ENCODE measurements at places on chromosomes 2 and 18.

DNA sequence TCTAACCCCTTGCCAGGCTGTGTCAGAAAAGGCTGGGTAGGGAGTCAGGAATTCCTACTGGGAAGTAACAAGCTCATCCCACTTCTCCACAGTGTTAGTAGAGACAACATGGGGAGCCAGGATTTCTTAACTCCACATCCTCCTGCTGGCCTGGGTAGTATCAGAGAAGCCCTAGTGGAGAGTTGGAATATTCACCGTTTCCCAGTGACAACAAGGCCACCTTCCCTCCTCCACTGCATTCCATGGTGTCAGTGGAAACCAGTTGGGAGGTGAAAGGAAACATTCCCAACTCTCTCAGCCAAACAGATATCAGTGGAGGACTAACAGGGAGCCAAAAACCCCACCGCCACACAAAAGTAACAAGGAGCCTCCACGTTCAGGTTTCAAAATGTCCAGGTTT is 41.2 kb downstream of the SRD5A2 start:
- DNase-seq = no peak

- DNase-seq = no peak
Measured at GRCh38 chr2:217288472-217289063, 428.7 kb upstream of the TNP1 start.

GRCh38 chr2:128584296-128584890 is 265.7 kb upstream of the HS6ST1 start:
- no peak for DNase-seq

GRCh38 chr2:2320486-2321199 is 10.4 kb downstream of the MYT1L start:
- DNase-seq = no peak

DNA sequence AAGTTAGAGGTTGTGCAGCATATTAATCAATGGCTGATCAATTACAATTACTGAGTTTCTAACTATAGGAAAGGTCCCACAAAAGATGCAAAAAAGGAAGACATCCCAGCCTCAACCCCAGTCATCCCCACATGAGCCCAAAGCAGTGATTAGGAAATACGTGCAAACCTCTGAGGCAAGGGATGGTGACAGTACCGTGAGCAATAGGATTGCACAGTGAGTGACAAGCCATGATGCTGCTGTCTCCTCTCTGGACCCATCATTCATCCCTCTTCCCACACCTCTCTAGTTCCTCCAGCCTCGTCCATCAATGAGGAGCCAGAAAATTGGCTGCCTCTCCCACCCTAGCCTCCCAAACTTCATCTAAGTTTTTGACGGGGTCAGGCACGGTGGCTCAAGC is 4.0 kb upstream of the SLC11A1 start:
- no peak for DNase-seq

- DNase-seq = no peak
Measured at GRCh38 chr2:86025976-86026743, 79.5 kb downstream of the POLR1A start.
